ENCODE measurements at places on chromosomes 2 and 18. TPM values are rescaled to one million over a fixed set of nuclear protein-coding genes. Genes with fewer than 3 reads are reported as not detected.

The GAL3ST2 gene
- not detected for total RNA-seq

The SLC38A11 gene
- not detected for total RNA-seq

The GKN2 gene
- not detected for total RNA-seq

The SPP2 gene
- not detected for total RNA-seq

The NEB gene
- 0.48 TPM for total RNA-seq

The POTEI gene
- 0.40 TPM for total RNA-seq

The ARL5A gene
- 64.6 TPM for total RNA-seq

The LGALSL gene
- total RNA-seq = 4.9 TPM

The IDH1 gene
- 51.1 TPM for total RNA-seq

The LRRTM1 gene
- total RNA-seq = not detected

The ANXA4 gene
- 7.0 TPM for total RNA-seq

The USP34 gene
- total RNA-seq = 51.6 TPM

The SLC8A1 gene
- 9.0 TPM for total RNA-seq

The PARD3B gene
- total RNA-seq = 1.3 TPM

The CD207 gene
- not detected for total RNA-seq

The THSD7B gene
- total RNA-seq = not detected

GRCh38 chr2:96832754-96833507 is 10.9 kb downstream of the ANKRD23 start:
- no peak for DNase-seq

GRCh38 chr18:26869640-26870039 is 4.1 kb upstream of the AQP4 start:
- DNase-seq = no peak

DNA sequence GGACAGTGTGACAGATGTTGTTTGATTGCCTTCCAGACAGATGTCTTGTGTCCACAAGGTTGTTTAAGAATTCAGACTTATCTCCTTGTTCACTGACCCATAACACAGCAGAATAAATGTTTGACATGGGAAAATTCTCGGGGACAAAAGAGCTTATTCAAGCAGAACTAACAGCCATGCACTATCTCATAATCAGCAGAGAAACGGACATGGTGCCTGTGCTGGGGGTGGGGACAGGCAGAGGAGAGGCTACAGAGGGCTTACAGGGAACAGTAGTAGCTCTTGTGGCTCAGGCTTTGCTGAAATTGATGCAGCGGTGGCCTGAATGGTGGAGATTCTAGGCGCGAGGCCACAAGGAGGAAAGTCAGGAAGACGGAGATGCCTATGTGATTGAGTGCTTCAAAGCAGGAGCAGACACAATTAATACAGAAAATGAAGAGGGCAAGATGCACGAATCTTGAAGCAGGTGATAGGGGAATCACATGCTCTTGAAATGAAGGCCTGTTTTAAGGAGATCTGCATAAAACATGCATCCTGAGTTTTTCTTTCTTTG is 62.0 kb upstream of the CAB39 start:
- peak; percentile 22 for DNase-seq

GRCh38 chr2:16123856-16124780 is 183.8 kb downstream of the MYCN start:
- no peak for DNase-seq

GRCh38 chr2:224922142-224922727 is 120.0 kb downstream of the DOCK10 start:
- DNase-seq = no peak

DNA sequence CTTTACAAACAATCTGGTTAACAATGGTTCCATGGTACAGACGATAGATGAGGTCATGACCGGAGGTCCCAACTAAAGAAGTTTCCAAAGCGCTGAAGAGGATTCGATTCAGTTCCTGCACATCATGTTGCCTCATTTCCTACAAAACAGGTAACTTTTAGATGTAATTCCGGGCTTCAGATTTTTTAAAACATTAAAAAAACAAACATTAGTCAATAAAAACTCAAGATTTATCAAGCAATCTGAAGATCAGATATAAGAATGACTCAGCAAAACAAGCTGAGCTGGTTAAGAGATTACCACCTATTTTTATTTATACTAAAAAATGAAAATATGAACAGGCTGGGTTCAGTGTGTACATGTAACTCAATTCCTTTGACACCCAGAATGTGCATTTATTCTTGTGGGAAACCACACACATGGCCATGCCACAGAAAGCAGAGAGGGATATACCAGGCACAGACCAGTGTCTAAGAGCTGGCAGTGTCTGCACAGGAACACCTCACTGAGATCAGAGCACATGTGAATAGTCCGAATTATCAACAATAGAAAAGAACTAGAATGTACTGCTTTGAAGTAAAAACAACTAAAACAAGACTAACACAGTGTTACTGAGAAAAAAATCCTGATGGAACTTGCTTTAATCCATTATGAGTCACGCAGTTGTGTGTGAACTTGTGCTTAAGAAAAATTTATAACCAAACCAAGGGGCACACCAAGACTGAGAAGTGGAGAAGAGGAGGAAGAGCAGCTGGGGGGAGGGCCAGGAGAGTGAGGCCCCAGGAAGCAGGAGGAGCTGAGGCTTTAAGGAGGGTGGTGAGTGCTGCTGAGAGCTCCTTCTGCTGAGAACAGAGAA is 9.5 kb downstream of the USP40 start:
- DNase-seq = peak; percentile 68

GRCh38 chr2:239714116-239714515 is 311.0 kb downstream of the NDUFA10 start:
- DNase-seq = no peak

DNA sequence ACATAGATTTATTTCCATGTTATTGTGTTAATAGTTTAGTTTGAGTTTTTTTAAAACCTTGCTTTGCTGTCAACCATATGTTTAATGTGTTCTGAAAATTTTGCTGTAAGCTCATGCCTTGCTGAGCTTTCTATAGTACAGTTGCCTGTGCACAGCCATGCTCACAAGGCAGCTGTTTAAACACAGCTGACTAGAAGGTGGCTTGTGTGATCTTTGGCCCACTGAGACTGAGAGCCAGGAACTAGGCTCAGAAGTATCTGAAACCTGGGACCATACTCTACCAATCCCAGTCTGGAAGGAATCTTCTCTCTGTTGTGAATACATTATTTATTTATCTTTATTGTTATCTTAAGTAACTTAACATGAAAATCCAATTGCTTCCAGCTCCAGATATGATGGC is 350.5 kb downstream of the KIAA1328 start:
- no peak for DNase-seq

DNA sequence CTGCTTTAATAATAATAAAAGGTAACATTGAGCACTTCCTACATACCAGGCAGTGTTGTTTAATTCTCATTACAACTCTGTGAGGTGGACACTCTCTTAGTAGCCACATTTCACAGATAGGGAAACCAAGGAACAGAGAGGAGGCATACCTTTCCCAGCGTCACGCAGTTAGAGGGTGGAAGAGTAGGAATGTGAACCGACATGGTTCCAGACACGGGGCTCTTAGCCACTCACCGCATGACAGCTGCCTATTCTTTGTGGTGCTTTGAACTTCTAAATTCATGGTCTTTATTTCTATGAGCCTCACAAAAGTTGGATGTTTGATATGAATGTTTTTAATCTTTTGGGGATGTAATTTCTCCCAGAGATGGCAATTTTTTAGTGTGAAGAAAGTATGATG is 76.0 kb downstream of the OSBPL6 start:
- DNase-seq = no peak

DNA sequence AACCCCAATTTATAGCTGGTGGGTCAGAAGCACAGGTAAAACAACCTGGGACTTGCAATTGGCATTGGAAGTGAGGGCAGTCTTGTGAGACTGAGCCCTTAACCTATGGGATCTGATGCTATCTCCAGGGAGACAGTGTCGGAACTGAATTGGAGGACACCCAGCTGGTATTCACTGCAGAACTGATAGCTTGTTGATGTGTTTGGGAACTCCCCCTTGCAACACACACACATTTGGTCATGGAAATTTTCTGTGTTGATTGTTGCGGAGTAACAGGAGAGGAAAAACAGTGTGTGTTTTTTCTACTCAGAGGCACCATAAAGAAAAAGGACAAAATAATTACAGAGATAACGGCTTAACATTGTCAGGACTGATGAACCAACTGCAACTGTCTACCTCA is 16.1 kb downstream of the TPGS2 start:
- no peak for DNase-seq

- DNase-seq = peak; percentile 28
Observed at GRCh38 chr2:217902379-217903141, 100.2 kb downstream of the TNS1 start.

GRCh38 chr2:215627771-215628170 is 191.9 kb upstream of the FN1 start:
- DNase-seq = no peak

- DNase-seq = no peak
Observed at GRCh38 chr2:112683550-112684414, 37.0 kb upstream of the NT5DC4 start.

GRCh38 chr2:225002656-225003045 is 39.6 kb downstream of the DOCK10 start:
- DNase-seq = no peak

DNA sequence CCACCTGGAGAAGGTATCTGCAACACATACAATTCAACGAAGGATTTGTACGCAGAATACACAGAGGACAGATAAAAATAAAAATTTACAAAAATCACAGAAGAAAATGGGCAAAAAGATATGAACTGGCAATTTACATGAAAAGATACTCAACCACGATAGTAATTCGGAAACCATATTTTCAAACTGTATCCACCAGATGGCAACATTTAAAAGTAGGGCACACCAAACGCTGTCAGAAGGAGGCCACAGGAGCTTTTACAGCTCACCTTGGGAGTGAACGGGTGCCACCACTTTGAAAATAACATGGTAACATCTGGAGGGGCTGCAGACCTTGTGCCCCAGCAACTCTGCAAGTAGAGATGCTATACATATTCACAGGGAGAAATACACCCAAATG is 9.8 kb downstream of the KIF1A start:
- DNase-seq = no peak

- no peak for DNase-seq
Observed at GRCh38 chr2:37143974-37144373, 12.8 kb downstream of the EIF2AK2 start.

DNA sequence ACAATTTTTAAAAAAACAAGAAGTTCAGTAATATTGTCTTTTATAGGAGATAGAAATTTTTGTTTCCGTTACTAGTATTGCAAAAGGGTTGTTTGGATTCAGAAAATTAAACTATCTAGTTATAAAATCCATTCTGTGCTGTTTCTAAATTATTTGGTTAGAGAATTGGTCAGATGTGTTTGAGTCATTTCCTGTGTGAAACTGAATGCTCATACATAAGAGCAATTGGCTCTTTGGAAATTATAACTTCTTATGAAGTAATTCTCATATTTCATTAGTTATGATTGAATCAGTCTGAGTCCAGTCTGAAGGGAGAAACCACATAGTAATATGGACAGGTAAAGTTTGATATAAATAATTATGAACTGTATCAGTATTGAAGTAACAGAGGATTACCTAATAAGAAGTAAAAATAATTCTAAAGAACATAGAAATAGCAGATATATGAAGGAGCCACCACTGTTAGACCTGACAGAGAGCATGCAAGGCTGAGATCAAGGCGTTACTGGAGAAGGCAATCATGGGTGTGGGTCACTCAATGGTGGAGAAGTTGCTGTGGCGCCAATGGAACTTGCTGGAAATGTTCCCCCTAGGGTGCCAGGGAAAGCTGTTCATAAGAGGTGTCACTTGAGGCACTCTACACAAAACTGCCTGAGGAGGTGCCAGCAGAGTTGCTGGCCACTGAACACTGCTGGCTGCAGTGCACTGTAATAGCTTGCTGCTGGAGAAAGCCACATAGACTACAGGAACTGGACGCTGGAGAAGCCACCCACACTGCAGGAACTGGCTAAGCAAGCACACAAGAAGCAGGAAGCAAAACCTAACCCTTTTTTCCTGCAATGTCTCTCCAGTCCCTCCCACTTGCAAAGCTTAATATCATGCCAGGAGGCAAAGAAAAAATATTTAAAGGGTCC is 18.0 kb upstream of the FAP start:
- peak; percentile 37 for DNase-seq

GRCh38 chr2:96308248-96308647 is 2.9 kb upstream of the SNRNP200 start:
- DNase-seq = no peak

GRCh38 chr2:109129921-109130722 is 1.1 kb downstream of the SH3RF3 start:
- peak; percentile 50 for DNase-seq

- no peak for DNase-seq
Observed at GRCh38 chr18:26745288-26746181, 120.0 kb downstream of the AQP4 start.

- no peak for DNase-seq
Observed at GRCh38 chr2:73131807-73132206, 19.1 kb upstream of the RAB11FIP5 start.

DNA sequence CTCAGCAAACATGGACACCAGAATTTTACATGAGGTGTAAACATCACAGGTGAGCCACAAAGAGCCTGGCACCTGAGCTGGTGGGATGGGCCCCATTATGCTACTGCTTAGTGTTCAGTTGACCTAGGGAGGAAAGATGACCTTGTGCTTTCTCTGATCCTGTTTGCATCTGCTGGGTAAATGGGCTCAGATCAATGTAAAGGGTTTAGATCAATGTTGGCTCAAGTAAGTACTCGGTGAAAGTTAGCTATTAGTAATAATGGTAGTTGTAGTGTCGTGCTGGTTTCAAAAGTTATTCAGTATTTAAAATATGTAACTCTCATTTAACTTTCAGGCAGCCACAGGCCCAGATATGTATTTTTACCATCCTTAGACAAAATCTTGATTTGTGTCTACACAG is 19.8 kb downstream of the ABHD3 start:
- no peak for DNase-seq

GRCh38 chr18:57009844-57010243 is 137.0 kb upstream of the BOD1L2 start:
- no peak for DNase-seq

DNA sequence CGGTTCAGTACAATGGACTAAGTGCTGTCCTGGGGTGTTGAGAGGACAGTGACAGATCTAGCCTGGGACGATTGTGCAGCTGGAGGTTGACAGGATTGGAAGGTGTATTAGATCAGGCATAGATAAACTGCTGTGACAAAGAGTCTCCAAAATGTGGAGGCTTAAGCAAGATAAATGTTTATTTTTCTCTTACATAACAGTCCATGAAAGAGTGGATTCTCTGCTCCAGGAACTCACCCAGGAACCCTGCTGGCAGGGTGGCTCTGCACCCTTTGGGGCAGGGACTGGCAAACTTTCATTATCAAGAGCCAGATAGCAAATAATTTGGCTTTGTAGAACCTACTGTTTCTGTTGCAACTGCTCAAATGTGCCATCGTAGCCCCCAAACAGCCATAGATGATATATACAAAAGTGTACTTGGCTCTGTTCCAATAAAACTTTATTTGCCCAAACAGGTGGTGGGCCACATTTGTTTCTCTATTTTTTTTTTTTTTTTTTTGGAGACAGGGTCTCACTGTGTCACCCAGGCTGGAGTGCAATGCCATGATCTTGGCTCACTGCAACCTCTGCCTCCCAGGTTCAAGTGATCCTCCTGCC is 9.7 kb downstream of the HRH4 start:
- no peak for DNase-seq

DNA sequence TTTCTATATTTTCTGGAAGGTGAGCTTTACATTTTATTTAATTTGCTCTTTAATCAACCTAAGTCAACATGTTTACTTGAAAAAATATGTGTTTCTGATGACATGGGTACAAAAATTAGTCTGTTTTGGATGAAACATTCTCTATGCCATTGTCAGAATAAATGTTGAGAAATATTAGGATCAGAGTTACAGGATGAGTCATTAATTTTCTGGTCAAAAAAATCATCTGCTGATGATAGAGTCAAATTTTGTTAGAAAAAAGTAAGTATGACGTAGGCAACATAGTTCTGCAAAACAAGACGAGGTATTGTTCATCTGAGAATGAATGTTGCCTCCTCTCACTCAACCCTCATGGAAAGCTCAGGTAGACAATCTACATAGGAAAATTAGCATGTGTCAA is 107.6 kb upstream of the CAVIN2 start:
- DNase-seq = no peak

Data from Daoy (cell line).